GOT3 (cell line): ENCODE measurements at places on chromosomes 3 and 15.

DNA sequence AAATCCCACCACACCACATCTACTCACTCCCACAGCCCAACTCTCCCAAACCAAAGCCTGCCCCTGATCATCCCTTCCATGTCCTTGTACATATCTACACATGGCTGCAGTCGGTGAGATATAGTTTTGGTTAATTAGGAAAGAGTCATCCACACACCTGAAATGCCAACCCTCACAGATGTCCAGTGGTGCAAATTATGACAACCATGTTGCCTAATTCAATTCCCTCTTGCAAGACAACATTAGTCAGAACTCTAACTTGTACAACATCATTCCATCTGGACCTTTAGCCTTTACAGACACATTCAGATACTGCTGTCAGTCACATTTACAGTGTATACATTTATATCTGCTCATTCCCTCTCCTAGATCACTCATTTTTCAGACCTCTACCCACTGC lies 41.2 kb downstream of the TUBGCP4 start:
- DNase-seq: no peak

- no peak for DNase-seq
Measured at GRCh38 chr15:90058308-90058707, 44.0 kb downstream of the IDH2 start.

- DNase-seq: no peak
Measured at GRCh38 chr3:38274864-38275649, 7.0 kb upstream of the SLC22A14 start.

- no peak for DNase-seq
Measured at GRCh38 chr3:122255757-122256439, 69.2 kb upstream of the CSTA start.

DNA sequence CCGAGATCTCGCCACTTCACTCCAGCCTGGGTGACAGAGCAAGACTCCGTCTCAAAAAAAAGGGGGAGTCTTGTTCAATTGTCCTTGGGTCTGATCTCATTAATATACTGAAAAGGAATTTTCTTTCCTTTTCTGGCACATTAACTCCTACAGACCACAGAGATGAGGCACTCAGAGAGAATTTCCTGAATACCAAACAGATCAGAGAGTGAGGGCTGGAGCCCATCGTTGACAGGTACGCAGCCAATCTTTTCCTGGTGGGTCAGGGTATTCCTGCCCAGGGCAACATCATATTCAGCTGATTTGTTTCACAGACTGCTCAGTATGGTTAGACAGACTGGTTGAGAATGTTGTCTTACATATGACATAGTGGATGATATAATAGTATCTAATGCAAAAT lies 82.8 kb upstream of the TNFSF10 start:
- DNase-seq: no peak
